ENCODE measurements at places on chromosomes 1 and 21.

GRCh38 chr1:50084389-50084788, 24.3 kb upstream of the ELAVL4 start:
- DNase-seq, result no peak

- DNase-seq, result no peak
Observed at GRCh38 chr1:233695901-233696300, 82.0 kb downstream of the KCNK1 start.

GRCh38 chr1:94820936-94821335, 779 bp downstream of the SLC44A3 start:
- no peak for DNase-seq

DNA sequence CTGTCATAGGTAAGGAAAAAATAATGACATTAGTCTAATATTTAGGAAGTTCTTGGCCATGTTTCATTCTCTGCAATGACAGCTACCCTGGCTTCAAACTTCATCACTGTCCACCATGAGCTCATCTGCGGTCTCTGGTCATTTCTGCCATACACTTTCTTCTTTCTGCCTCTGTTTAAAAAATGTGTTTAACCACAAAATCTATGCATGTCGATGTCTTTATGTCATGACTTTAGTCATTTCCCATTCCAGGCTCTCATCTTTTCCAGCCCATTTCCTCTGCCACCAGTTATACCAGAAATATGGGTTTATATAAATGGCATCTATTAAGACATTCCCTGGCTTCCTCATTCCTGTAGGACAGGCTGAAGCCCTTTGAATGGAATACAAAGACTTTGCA, 68.5 kb upstream of the DUSP10 start:
- DNase-seq, result no peak

- no peak for DNase-seq
Observed at GRCh38 chr1:189657715-189658114, 819.9 kb downstream of the BRINP3 start.

DNA sequence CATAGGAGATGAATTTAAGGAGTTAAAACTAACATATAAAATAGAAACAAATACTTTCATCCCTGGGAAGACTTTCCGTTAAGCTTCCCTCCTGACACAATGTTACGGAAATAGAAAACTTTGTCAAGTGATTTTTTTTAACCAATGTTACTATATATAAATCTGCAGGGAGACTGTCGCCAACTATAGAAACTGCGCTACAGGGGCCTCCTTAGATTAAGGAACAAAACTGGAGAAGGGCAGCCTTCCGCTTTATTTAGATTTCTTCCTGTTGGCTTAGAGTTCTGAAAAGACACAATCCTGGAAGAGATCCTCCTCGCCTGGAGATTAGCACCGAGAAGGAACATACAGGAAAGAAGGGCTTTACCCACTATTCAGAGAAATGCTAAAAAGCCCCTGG, 1.5 kb downstream of the MGST3 start:
- DNase-seq, result no peak

DNA sequence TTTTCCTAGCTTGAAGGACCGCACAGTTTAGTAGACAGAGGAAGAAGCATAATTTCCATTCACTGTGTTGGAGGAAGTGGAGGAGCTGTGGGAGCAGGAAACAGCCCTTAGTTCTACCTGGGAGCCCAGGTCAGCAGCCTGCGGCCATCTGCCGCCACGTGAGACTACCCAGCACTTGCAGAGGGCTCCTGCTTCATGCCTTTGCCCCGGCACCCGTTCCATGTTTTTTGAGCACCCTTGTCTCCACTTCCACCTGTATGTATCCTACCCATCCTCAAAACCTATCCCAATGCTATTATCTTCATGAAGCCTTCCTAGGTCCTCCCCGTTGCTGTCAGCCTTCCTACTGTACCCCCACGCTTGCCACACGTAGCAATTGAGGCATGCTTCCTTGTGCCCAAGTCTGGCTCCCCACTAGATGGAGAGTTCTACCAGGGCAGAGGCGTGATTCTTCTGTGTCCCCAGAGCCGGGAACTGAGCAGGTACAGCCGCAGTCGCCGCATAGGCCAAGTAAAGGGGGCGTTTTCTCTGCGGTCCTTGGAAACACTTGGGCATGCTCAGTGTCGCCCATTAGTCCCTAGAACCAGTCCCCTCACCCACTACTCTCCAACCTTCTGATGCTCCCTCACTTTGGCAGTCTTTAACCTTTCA, 1.9 kb downstream of the SLC6A9 start:
- DNase-seq, result no peak

- DNase-seq, result no peak
Observed at GRCh38 chr1:154968731-154969130, 1.8 kb downstream of the SHC1 start.

DNA sequence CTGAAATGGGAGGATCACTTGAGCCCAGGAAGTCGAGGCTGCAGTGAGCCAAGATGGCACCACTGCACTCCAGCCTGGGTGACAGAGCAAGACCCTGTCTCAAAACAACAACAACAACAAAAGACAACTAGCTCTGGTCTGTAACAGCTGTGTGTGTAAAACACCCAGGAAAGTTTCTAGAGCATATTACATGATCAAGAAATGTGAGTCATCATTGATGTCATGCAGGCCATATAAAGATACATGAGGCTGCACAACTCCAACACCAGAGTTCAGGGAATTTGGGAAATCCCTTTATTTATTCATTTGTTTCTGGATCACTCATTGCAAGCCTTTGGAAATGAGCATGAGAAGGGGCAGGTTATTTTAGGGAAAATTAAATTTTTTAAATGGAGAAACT, 50.3 kb upstream of the CTPS1 start:
- no peak for DNase-seq

GRCh38 chr1:230773396-230774033, 26.3 kb downstream of the CAPN9 start:
- no peak for DNase-seq

DNA sequence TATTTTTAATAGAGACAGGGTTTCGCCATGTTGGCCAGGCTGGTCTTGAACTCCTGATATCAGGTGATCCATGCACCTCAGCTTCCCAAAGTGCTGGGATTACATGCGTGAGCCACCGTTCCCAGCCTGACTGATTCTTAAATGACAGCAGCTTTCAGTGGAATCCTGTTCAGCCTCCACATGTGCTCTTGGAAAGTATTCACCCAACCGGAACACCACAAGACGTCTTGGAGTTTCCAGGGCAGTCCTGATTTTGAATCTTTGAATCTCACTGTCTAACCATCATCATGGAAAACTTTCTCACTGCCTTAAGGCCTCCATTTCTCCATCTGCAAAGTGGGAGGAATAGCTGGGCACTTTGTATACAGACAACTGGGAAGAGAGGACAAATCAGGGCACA, 58.1 kb upstream of the ITPKB start:
- DNase-seq, result no peak

DNA sequence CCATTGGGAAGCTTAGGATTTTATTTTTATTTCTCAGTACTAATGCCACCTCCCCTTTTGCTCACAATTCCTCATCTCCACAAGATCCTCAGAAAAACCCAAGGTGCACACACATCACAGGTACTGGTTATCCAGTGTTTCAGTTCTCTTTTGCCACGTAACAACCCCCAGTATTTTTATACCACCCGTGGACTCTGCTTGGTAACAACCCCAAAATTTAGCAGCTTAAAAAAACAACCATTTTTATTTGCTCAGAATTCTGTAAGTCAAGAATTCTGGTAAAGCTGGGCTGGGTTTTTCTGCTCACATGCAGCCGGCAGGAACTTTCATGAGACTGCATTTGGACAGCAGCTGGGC, 180.0 kb downstream of the KAZN start:
- no peak for DNase-seq

GRCh38 chr1:112284796-112285195, 111.2 kb upstream of the CTTNBP2NL start:
- DNase-seq, result no peak

- no peak for DNase-seq
Observed at GRCh38 chr1:231927431-231927830, 300.8 kb downstream of the DISC1 start.

DNA sequence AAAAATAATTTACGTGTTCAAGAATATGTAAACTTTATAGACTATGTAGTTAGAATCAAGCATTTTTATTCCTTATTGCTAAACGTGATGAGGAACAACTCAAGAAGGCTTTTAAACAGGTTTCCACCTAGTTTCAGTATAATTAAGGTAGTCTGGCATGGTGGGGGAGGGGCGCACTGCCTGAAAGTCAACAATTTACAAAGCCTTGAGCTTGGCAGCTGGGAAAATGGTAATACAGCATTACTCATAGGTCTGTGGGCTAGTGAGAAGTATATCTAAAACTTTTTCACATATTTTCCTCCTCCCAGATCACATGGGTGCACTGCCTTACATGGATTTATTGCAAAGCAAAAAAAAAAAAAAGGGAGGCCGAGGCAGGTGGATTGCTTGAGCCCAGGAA, 75.2 kb downstream of the EVI5 start:
- DNase-seq, result no peak

GRCh38 chr1:33659641-33660040, 187.2 kb downstream of the ZSCAN20 start:
- no peak for DNase-seq

DNA sequence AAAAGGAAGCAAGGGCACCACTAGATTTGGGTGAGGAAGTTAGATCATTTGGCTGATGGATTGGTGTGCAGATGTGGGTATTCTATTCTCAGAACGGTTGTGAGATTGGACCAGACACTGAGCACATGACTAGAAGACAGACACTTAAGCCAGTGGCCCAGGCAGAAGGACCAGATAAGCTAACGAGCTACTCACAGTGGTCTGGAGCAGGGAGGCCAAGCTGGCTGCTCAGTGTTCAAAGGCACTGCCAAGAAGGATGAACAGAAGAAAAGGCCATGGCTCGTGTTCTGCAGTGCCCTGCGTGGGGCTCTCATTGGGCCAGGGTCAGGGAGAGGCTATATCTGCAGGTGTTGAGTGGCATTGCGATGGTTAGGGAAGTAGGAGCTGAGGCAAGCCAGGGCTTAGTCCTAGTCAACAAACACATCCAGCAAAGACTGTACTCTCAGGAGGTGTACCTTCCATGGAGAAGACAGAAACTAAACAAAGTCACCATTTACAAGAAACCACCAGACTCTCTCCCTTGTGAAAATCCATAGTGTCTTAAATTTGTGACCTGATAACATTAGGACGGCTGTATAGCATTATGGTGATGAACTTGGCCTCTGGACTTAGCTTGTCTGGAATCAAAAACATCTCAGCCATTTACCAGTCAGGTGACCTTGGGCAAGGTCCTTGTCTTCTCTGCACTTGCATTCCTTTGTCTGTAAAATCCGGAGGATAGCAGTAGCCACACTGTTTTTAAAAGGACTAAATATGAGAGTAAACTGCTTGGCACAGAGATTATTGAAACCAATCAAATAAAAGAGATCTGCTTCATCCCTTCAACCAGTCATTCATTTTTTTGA, 274.5 kb downstream of the SIPA1L2 start:
- DNase-seq, result no peak

- no peak for DNase-seq
Observed at GRCh38 chr21:15686506-15686905, 43.3 kb upstream of the USP25 start.

- no peak for DNase-seq
Observed at GRCh38 chr1:212452323-212453155, 19.8 kb downstream of the NENF start.

- DNase-seq, result no peak
Observed at GRCh38 chr1:180849031-180849775, 63.5 kb upstream of the KIAA1614 start.

DNA sequence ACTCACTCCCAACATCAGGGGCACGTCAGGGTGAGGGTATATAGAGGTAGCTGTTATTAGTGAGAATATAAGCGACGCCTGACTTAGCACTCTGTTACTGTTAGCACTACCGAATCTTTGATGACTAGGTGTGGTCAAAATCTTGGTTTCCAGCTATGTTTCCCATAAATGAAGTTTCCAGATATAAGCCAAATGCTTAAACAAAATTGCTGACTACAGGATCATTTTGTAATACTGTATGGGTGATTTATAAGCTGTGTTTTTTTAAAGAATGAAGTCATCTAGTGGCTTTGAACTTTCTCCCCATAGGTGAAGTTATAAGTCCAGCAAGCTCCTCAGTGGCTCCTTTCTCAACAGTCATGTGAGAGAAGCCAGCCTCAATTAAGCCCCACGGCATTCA, 23.7 kb downstream of the KCNJ15 start:
- DNase-seq, result no peak

GRCh38 chr1:170623171-170623570, 40.8 kb upstream of the PRRX1 start:
- no peak for DNase-seq

DNA sequence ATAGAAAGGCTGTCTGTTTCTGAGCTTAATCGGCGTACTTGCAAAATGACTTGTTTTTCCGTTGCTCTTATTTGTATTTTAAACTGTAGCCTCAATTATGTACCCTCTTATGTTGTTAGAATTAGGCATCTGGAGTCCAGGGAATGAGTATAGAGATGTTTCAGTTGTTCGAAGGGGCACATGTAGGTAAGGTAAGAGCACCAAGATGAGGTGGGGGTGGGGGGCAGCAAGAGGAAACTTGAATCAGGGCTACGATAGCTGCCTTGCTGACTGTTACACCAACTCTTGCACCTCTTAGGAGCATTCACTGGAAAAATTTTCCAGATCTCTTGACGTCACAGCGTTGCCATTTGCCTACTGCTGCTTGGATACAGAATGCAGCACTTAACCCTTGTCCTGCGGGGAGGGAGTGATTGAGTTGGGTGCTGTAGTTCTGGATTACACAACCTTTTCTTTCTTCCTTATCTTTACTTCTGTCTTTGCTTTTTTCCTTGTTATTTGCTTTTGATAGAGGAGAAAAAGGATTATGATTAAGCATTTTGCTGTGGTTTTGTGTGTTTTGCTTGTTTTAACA, 3.2 kb downstream of the ATP1B1 start:
- DNase-seq, result no peak

- no peak for DNase-seq
Observed at GRCh38 chr1:86741947-86742572, 37.7 kb downstream of the SH3GLB1 start.

GRCh38 chr1:220879509-220880361, 492 bp downstream of the HLX start:
- DNase-seq, result no peak

DNA sequence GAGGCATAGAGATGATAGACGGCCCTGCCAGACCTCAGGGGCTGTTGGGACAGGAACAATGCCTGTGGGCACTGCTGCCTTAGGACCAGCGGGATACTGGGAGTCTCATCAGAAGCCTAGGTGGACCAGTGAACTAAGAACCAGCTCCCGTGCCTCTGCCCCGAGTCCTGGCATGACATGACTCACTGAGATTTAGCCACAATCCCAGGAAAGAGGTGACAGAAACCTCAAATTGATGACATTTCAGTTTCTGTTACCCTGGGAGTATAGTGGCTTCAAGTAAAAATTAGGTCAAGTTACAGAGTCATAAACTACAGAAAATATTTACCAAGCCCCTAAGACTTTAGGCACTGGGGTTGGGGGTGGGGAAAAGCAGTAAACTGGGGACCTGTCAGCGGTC, 74.6 kb upstream of the GADD45A start:
- DNase-seq, result no peak

DNA sequence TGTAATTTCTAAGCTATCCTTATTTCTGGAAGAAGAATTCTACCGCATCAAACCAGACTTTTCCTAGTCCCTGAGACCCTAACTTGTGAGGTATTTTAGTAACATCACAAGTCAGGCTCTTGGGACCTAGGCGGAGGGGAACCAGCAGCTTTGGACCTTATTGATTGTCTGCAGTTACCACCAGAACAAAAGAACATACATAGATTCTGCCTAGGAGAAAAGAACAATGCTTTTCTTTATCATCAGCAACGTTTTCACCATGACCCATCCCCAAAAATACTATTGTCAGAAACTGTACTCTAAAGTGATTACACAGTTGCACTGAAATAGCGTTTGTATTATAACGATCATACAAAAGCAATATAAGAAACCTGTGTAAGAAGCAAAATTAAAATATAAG, 860.4 kb downstream of the USP25 start:
- DNase-seq, result no peak

Measured in DMS 273 treated with DMSO at 0.1 percent for 48 hours (cell line).